ENCODE measurements at places on chromosomes 3 and 15.

GRCh38 chr3:7847021-7847420, 654.6 kb upstream of the LMCD1 start:
- DNase-seq, result no peak

- no peak for DNase-seq
These were observed 3.9 kb downstream of the GRIP2 start for GRCh38 chr3:14536055-14536815.

DNA sequence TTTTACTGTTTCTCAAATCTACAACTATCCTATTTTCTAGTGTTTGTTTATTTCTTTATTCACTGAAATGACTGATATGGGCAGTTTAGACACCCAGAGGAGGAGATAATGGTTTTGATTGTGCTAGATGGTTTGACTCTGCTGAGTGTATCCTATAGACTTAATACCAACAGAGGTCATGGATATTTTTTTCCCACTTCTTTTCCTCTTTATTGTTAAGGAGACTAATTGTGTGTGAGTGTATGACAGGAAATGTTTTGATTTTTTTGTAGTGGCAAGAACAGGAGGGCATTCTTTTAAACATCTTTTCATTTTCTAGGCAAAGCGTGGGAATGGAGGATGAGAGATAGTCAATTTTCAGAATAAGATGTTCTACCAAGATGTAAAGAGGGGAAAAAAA, 223.5 kb downstream of the CHST2 start:
- DNase-seq, result no peak

DNA sequence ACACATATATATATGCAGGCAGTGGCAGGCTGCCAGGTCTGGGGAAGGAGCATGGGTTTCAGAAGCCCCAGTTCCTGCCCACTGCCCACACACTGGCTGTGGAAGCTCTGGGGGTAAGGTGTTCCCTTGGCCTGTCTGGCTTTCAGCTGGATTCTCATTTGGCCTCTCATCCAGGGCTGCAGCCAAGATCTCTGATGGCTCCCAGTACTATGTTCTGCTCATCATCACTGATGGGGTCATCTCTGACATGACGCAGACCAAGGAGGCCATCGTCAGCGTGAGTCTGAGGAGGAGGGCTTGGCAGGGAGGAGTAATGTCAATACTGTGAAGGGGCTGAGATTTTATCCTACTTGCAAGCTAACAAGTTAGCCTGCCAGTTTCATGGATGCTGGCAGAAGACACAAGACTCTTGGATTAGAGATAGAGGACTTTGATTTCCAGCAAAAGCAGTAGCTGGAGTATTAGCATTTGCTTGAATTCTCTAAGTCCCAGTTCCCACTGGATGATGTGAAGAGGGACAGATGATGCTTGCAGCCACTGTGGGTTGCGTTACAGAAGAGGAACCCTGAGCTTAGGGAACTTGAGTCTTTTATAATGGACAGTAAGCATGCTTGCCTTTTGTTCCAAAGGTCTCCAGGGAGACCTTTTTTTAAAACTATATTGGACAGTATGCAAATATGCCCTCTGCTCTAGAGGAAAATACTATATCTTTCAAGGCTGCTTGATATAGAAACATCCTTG, 5.6 kb upstream of the BRPF1 start:
- DNase-seq, result no peak

GRCh38 chr3:4523710-4524698, 30.9 kb downstream of the ITPR1 start:
- no peak for DNase-seq

DNA sequence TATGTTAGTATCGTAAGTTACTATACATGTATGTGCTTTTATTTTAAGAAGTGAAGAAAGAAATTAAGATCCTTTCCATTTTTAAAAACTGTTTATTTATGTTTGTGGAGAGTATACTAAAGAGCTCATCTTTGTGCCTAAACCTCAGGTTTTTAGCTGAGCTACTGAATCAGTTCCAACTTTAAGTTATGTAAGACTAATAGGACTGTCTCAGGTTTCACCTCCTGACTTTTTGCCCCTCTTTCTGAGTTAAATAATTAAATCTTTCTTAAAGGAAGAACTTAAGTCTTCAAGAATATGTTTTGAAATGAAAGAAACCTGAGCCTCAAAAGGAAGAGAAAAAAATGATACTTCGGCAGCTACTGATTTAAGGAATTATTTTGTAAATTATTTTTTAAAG, 2.6 kb downstream of the SLMAP start:
- no peak for DNase-seq

DNA sequence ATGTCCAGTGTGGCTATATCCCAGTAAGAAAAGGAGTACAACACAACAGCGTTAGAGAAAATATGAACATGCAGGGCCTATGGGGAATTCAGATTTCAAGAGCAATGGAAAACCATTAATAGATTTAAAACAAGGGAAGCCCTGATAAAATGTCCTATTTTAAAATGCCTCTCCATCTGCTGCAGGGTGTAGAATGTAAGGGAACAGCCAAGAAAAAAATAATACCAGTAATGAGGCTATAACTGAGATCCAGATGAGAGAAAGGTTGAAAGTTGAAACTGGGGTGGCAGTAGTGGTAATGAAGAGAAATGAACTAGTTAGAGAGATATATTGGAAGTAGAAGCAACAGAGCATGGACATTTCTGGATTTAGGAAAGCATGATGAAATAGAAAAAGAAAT, 226.1 kb downstream of the KCNMB2 start:
- DNase-seq, result no peak

DNA sequence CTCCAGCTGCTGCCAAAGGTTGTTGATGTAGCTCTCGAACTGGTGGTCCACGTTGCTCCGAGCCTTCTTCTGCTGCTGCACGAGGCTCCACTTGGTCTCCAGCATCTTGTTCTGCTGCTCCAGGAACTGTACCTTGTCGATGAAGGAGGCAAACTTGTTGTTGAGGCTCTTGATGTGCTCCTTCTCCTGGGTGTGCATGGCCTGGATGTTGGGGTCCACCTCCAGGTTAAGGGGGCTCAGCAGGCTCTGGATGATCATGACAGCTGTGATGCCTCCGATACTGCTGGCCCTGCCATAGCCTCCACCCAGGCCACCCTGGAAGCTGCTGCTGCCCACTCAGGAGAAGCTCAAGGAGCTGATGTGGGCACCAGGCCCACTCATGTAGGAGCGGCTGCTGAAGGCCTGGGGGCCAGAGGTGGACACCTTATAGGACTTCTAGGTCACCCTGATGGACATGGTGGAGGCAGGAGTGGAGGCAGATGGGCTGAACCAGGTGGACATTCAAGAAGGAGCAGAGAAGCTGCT, 14.9 kb upstream of the PSTPIP1 start:
- DNase-seq, result no peak

- DNase-seq, result no peak
These were observed 102.8 kb downstream of the CHSY1 start for GRCh38 chr15:101148881-101149664.

DNA sequence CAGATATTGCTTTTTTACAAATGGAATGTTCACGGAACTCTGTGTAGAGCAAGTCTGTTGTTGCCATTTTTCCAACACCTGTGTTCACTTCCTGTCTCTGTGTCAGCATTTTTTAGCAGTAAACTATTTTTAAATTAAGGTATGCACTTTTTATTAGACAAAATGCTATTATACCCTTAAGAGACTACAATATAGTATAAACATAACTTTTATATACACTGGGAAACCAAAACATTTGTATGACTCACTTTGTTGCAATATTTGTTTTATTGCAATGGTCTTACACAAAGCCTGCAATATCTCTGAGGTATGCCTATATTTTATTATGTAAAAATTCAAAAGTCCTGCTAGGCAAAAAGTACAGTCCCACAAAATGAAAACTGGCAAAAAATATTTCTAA, 39.8 kb upstream of the FGF7 start:
- DNase-seq, result no peak

- no peak for DNase-seq
These were observed 609.7 kb downstream of the MCTP2 start for GRCh38 chr15:94840794-94841783.

- DNase-seq, result no peak
These were observed 518.8 kb downstream of the MECOM start for GRCh38 chr3:169144731-169145130.

GRCh38 chr15:74179101-74179841, 5.8 kb downstream of the ISLR start:
- no peak for DNase-seq

GRCh38 chr3:42276141-42277132, 10.5 kb upstream of the CCK start:
- DNase-seq, result no peak

GRCh38 chr3:145939431-145939830, 221.6 kb downstream of the PLOD2 start:
- DNase-seq, result no peak

DNA sequence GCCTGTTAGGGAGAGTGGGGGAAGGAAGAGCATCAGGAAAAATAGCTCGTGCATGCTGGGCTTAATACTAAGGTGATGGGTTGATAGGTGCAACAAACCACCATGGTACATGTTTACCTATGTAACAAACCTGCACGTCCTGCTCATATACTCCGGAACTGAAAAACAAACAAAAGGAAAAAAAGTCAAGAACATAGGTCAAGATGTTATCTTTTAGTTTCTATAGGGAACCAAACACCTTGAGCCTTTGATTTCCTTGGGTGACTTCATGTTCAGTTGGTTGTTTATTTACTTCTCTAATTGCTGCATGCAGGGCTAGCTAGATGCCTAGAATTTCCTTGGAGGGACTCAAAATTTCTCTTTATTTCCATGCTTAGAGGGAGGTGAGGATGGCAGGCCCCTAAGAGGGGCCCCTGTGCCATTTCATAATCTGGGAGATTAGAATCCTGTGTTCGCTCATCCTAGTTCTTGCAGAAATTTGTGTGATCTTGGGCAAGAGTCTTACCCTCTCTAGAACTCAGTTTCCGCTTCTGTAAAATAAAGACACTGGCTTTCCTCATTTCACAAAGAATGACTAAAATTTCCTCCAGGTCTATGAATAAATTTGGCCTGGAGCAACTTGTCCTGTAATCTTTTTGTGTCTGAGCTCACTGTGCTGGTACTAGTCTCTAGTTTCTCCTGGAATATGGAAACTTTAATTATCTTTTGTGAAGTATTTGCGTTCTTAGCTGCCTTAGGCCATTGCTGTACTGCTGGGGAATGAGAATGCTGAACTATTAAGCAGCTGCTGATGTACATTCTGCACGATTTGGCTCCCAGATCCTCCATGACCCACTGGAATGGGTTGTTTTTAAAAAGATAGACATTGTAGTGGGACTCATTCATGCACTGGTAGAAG, 457.5 kb downstream of the EDEM1 start:
- no peak for DNase-seq

DNA sequence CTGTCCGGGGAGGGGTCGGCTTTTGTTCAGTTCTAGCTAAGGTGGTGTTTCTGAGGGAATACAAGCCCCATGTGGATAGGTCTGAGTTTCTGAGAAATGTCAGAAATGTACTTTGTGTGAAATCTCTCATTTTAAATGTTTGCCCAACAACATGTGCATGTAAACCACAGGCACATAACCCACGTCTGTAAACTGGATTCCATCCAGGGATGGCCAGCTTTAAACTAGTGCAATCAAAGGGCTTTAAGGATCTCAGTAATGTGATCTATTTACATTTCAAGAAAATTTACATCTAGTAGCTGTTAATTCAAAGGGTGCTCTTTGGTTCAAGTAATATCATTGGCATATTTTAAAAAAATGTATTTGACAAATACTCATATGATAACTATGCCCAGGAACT, 52.0 kb downstream of the POLR2M start:
- DNase-seq, result no peak

DNA sequence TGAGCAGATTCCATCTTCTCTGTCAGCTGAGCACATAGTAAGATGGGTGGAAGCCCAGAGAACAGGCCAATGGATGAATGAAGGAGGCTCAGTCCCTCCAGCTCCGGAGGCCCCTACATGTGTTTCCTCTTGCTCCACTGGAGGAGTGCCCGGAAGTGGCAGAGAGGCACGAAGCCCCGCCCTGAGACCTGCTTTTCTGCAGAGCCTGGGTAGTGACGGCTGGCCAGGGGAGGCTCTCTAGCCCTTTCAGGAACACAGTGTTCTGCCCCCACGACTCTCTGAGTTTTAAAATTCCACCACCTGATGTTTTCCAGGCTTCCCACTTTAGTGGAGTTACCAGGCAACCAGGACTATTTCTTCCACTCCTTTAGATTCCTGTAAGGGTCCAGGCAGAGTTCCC, 149.4 kb upstream of the SLC6A11 start:
- DNase-seq, result no peak

DNA sequence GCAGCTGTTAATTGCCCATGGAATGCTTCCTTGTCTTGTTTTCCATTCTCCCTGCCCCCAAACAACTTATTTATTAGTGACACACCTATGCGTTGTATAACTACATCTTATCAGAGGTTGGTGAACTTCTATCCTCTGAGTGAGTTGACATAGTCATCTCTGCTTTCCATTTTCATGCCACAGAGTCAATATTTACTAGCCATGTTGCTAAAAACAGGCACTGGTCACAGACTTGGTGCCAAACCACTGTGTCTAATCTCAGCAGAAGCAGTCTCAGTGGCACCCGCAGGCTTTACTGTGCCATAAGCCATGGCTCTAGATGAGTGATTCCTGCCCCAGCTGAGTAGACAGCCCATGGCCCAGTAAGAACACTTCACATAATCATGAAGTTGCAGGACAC, 26.5 kb downstream of the DAPK2 start:
- no peak for DNase-seq

GRCh38 chr3:50577348-50577747, 8.0 kb downstream of the HEMK1 start:
- DNase-seq, result no peak

GRCh38 chr3:186182850-186183249, 74.0 kb upstream of the ETV5 start:
- no peak for DNase-seq

DNA sequence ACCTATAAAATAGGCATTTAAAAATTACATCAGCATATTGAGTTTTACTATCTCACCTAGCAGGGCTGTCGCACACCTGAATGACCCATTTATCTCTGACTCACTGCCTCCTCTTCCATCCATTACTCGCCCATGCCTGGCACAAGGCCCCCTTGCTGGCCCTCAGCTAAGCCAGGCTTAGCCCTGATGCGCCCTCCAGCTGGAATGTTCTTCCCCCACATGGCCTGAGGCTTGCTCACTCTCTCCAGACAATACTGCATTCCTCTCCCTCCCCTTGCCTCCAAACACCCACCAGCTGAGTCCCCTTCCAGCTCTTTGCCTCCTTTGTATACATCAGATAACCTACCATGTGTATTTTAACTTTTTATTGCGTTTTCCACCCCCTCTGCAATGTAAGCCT, 7.2 kb downstream of the SH3BP5 start:
- DNase-seq, result no peak

DNA sequence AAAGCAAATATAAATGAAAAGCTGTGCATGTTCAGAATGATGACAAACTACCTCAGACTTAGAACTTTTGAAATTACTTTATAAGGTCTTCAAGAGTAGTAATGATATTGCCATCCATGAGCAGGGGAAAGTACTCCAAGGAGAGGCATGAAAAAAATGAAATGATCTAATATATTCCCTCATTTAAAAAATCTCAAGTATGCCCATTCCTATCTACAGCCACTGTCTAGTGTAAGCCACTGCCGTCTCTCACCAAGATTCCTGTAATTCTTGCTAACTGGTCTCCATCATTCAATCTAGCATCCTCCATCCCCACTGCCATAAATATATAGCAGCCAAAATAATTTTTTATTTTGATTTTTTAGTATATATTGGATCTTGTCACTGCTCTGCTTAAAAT, 258.8 kb downstream of the PLOD2 start:
- no peak for DNase-seq

- DNase-seq, result no peak
These were observed 87.2 kb upstream of the TBL1XR1 start for GRCh38 chr3:177284383-177284881.

GRCh38 chr3:25787689-25788088, 2.2 kb upstream of the OXSM start:
- DNase-seq, result no peak

- DNase-seq, result no peak
These were observed 311.0 kb downstream of the MCTP2 start for GRCh38 chr15:94542391-94542790.

Measured in stimulated activated naive CD4-positive, alpha-beta T cell treated with Interleukin-2 at 50 U/mL for 16 hours (primary cell).